ENCODE measurements at places on chromosomes 3 and 15. TPM values are rescaled to one million over a fixed set of nuclear protein-coding genes. Genes with fewer than 3 reads are reported as not detected.

TLR9 gene
- polyA plus RNA-seq, result 0.20 TPM

DNA sequence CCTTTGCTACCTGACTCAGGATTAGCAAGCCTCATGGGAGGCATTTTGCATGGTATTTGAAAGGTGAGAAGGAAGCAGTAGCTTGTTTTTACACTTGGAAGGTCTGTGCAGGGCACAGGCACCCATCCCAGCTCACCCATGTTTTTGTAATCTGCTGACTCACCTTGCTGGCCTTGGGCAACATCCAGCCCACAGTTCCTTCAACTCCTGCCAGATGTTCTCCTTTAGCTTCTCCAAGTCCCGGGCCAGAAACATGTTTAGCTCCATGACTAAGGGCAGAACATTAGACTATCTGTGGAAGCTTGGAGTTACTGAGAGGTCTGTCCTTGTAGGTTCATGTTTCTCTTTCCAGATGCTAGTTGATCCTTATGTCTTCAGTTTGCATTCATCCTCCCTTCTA is 12.4 kb upstream of the ZNF770 start:
- no peak for DNase-seq

- DNase-seq, result no peak
Measured at GRCh38 chr15:71612869-71613268, 197.5 kb upstream of the NR2E3 start.

NSMCE3 gene
- polyA plus RNA-seq, result 8.7 TPM

DNA sequence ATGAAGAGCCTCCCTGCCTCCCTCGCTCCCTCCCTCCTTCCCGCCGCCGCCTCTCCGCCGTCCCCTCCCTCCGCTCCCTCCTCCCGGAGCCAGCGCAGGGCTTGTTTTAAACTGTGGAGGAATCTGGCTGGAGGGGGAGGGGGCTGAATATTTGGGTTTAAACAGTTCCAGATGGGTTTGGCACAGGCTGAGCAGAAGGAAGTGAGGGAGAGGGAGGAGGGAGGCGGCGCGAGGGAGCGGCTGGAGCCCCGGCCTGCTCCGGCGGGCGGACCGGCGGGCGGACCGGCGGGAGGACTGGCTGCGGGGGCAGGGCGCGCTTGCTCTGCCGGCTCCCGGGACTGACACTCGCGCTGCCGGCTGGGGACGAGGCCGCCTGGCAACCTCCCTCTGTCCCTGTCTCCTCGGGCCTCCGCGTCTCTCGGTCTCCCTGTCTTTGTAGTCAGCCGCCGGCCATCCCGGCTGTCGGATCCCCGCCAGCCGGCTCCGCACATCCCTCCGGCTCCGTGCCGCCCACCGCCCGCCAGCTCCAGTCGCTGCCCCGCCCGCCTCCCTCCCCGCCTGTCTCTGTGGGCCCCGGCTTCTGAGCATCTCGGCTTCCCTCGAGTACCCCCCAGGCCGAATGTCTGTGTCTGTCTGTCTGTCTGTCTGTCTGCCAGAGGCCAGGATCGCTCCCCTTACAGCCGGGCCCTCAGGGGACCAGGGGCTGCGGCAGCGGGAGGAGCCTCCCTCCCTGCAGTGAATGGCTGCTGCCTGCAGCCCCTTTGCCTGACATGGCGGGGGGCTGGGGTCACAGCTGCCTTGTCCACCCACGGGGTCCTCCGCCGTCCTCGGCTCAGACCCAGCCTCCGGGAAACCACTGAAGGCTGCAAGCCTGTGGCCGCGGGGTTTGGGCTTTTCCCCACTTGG is 7.6 kb downstream of the EPHB3 start:
- peak; percentile 97 for DNase-seq

GRCh38 chr3:12878141-12878574 is 36.8 kb upstream of the RPL32 start:
- no peak for DNase-seq

GRCh38 chr3:112634786-112635541 is 6.0 kb downstream of the CCDC80 start:
- DNase-seq, result no peak

- DNase-seq, result no peak
Measured at GRCh38 chr15:89899951-89900567, 6.3 kb upstream of the AP3S2 start.

GRCh38 chr3:149767720-149768119 is 15.4 kb upstream of the COMMD2 start:
- DNase-seq, result no peak

- no peak for DNase-seq
Measured at GRCh38 chr15:60875681-60876080, 353.4 kb downstream of the RORA start.

CCDC13 gene
- 2.9 TPM for polyA plus RNA-seq

CLRN1 gene
- not detected for polyA plus RNA-seq

DNA sequence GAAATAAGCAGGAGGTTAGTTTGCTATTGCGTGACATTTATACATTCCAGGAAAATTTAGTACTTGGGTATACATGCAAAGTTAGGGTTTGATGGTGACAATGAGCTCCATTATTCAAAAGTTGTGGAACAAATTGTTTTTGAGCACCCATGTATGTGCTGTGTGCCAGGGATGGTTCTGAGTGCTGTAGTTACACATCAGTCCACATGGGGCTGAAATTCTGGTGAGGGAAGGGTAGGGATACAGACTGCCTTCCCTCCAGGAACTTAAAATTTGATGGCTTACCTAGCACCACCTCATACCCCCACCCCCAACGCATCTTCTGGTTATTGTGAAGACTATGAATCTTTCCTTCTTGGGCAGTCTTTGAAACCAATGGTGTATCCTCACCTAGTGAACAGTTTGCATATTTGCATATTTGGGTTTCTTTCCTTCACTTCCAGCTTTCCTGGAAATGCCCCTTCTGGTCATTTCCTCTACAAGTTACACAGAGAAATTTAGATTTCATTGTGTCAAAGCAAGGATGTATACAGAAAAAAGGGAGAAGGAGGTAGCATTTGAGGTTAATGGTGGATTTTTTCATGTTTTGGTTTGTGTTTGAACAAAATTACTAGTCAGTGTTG is 222.0 kb upstream of the IL12A start:
- no peak for DNase-seq

DNA sequence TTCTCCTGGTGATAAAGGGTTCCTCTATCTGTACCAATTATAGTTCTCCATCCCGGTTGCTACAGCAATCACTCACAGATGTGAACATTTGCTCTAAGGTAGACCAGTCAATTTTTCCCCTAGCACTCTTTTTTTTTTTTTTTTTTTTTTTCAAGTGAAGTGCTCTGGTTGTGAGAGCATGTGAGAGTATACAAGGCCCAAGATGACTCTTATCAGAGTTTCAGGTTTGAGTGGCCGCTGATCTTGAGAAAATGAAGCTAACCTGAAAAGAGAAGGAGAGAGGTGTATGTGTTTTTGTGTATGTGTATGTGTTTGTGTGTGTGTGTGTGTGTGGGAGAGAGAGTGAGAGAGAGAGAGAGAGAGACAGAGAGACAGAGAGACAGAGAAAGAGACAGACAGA is 44.4 kb upstream of the OTOL1 start:
- DNase-seq, result peak; percentile 2

STRC gene
- polyA plus RNA-seq, result 1.9 TPM

DNA sequence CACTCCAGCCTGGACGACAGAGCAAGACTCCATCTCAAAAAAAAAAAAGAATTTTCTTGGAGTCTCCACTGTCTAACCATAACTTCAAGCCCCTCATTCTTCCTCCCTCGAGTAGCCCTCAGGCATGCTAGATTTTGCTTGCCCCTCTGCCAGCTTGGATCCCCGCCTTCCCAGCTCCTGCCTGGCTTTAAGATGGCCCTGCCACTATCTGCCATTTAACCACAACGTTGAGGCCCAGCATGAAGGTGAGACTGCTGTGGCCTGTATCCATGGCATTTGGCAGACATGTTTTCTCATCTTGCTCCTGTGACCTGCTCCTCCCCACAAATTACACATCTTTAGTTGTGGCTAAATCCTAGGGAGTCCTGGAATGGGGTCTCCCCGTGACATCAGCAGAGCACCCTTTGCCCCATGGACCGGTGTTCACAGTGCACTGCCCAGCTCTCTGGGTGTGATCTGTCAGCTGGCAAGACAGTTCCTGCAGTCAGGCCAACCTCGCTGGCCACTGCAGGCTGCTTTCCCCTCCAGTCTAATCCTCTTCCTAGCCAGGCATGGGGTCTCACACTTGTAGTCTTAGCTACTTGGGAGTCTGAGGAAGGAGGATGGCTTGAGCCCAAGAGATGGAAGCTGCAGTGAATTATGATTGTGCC is 10.4 kb downstream of the VPS18 start:
- no peak for DNase-seq

USP19 gene
- 50.2 TPM for polyA plus RNA-seq

DNA sequence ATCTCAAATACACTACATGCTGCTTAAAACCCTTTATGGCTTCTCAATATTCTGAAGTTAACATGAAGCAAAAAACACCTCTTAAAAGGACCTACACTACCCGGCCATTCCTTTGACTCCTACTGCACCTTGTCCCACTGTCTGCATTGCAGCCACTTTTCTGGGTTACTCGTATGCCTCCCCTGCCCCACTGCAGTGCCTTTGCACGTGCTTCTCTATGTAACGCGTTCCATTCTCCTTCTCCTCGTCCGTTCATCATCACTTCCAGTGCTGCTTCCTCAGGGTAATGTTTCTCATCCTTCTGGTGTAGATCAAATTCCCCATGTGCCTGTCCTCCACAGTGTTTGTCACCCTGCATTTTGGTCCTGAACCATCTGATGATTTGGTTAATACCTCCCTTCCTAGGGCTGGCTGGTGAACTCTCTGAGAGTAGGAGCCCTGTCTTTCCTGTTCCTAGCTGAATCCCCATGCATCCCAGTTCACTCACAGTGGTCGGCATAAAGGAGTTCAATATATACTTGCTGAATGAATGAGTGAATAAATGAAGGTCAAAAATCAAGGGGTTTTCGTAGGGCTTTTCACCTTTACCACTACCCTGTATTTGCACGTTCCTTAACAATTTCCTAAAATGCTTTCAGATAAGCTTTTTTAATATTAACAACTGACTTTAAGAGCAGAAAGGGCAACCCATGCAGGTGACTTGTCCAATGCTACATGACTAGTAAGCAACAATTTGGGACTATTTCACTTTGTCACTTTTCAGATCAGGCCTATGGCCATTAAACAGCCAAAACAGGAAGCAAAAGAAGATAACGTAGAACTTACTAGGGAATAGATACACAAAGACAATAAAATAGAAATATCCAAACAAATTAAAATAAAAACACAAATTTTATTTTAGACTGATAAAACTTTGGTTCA is 2.4 kb upstream of the STT3B start:
- no peak for DNase-seq

DNA sequence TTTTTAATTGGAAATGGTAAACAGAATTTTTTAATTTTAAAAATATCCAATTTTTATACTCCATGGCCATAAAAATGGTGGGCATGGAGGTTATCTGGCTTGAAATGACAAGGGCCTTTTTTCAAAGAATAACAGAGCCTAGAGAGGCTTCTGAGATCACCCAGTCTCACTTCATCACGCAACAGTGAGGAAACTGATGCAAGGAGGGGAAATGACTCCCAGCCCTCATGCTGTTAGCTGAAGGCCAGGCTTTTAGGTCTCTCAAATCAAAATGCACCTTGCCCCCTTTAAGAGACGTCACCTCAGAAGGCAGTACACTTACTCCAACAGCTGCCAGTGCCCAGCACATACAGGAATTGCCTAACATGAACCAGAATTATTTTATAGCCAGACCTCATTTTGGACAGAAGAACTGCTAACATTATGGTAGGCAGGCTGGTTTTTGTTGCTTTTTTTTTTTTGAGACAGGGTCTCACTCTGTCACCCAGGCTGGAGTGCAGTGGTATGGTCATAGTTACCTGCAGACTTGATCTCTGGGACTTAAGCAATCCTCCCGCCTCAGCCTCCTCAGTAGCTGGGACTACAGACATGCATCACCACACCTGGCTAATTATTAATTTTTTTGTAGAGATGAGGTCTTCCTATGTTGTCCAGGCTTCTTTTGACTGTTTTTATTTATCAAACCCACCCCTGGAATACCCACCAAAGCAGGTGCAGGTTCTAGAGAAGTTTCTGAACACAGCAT is 9.1 kb downstream of the RAB43 start:
- DNase-seq, result no peak

- DNase-seq, result peak; percentile 24
Measured at GRCh38 chr15:56732135-56732885, 999 bp downstream of the ZNF280D start.

PTX3 gene
- 36.3 TPM for polyA plus RNA-seq

DNA sequence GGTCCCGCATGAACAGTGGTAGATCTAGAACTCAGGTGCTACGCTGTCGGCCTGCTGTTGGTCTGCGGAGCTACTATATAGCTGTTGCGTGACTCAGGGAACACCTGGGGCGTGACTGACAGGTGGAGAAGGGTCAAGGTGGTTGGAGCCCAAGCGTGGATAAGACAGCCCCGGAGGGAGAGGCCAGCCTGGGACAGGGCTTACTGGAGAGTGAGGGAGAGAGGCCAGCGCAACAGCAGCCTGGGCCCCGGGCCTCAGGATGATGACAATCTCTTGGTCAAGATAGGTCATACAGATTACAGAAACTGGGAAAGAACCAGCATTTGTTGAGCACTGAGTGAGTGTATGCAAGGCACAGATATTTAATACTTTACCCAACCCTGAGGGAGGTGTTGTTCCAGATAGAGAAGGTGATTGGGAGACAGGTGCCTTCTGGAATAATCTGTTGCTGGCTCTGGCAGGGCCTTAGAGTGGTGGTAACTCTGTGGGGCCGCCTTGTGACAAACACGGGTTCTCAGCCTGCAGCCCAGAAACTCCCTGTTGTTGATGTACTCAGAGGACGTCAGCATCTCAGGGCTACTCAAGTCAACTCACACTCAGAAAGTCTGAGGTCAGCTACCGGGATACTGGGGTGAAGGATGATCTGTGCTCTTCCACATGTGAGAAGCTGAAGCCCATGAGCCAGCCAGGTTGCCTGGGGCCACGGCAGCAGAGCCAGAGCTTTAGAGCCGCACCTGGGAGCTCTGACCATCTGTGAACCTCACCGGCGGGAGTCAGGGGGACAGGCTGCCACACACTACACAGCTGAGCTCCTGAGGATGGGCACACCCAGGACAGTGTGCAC is 265.4 kb upstream of the HES1 start:
- no peak for DNase-seq

DNA sequence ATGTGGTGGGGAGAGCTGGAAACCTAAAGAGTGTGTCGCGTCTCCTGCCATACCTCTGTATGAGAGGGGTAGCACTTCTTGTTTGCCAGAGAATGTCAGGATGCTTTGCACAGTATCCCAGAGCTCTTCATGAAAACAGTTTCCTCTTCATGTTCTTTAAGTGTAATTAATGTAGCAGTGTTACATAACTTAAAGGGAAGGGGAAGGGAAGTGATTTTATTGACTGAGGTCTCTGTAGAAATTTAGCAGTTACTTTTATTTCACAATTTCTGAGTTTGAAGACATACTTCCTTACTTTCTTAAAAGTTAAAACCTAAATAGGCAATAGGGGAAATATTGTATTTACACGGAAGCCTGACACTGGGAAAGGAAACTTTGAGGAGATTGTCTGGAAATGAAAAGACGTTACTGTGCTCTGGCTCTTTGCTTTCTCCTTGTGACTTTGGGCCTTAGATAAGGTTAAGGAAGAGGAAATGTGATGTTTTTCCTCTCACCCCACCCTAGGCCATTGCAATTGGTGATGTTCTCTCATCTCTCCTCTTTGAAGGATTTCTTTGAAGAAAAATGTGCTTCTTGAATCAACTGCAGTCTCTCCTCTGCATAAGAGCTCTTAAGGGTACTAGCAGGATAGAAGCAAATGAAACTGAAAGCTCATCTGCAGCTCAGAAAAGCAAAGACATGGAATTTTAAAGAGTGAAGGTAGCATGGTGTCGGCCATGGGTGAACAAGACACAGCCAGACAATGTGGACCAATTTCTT is 6.0 kb downstream of the NXPE3 start:
- no peak for DNase-seq

- no peak for DNase-seq
Measured at GRCh38 chr3:165466856-165467255, 270.7 kb upstream of the SLITRK3 start.

- no peak for DNase-seq
Measured at GRCh38 chr15:91853948-91854638, 585 bp downstream of the SLCO3A1 start.
